Fibroblast of the aortic adventitia (primary cell): ENCODE measurements at places on chromosomes 16 and 17.

DNA sequence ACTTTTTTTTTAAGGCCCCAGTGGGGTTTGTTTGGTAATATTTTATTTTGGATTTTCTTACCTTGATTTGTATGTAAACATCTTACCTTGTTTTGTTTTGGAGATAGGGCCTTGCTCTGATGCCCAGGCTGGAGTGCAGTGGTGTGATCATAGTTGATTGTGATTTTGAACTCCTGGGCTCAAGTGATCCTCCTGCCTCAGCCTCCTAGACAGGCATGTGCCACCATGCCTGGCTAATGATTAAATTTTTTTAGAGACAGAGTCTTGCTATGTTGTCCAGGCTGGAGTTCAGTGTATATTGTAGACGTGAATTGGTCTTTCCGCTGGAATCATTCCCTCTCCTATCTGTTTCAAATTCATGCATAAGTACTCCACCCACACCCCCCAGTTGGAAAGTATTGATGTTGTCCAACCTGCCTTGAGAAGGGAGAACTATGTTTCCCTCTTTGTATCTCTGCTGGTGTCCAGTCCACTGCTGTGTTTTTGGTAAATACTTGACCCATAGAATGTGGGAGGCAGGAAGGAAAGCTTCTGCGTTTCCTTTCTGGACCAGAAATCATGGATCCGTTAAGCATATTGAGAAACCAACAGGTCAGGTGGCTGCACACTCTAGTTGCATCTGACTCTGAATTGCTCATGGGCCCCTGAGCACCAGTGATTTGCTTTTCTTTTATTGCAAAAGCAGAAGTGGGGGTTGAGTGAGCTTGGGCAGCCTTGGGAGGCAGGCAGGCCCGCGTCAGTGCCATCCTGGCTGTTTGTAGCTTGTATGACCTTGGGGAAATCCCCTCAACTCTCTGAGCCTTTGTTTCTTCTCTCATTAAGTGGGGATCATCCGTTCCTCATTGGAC lies 25.0 kb downstream of the RMI2 start:
- DNase-seq, result no peak

- DNase-seq, result peak; percentile 63
Measured at GRCh38 chr16:728131-728889, 1.4 kb downstream of the HAGHL start.

- no peak for DNase-seq
Measured at GRCh38 chr16:74749291-74750055, 25.1 kb downstream of the FA2H start.

- no peak for DNase-seq
Measured at GRCh38 chr17:58325976-58326468, 2.6 kb downstream of the TSPOAP1 start.

GRCh38 chr16:7638306-7638705 lies 305.7 kb downstream of the RBFOX1 start:
- DNase-seq, result no peak

DNA sequence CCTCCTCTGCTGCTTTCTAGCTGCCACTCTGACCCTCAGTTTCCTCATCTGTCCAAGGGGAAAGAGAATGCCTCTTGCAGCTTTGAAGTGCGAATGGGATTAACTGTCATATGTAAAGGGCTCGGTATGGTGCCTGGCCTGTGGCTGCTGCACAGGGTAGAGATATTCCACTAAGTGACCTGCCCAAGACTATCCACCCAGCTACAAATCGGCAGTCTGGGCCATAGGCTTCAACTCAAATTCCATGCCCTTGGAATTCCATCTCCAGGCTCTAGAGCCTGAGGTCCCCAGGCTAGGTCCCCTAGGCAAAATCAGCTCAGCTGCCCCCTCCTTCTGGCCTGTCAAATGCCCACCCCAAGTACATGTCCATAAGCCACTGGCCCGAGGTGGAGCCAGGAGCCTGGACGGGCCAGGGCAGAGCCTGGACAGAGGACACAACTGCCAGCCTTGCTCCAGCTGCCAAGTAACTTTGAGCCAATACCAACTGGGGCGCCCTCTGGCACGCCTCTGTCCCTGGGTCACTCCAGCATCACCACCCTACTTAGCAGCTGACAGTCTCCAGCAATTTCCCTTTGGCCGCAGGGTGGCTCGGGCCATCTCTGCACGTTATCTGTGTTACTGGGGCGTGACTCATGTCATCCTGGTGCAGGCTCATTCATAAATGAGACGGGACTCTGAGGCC lies 57.2 kb downstream of the SDK2 start:
- no peak for DNase-seq
